ENCODE measurements at places on chromosomes 1 and 21. TPM values are rescaled to one million over a fixed set of nuclear protein-coding genes. Genes with fewer than 3 reads are reported as not detected.
A peak's percentile ranks its signal among the peaks of the same experiment; 100 is the strongest.

GRCh38 chr1:1058921-1059493 lies 15.1 kb downstream of the RNF223 start:
- DNase-seq = peak; percentile 39

GRCh38 chr1:9721606-9722377 lies 70.3 kb downstream of the PIK3CD start:
- peak; percentile 14 for DNase-seq

- no peak for DNase-seq
Observed at GRCh38 chr1:104196136-104196535, 446.4 kb downstream of the AMY1C start.

The TTC24 gene
- not detected for total RNA-seq

The MXRA8 gene
- total RNA-seq = 316 TPM

The COL9A2 gene
- 2.0 TPM for total RNA-seq

Data from MG63 (cell line).